K562 (cell line): ENCODE measurements at places on chromosomes 16 and 17. TPM values are rescaled to one million over a fixed set of nuclear protein-coding genes. Genes with fewer than 3 reads are reported as not detected.

Gene GOSR2
- total RNA-seq: 48.6 and 54.3 TPM in 2 replicates

DNA sequence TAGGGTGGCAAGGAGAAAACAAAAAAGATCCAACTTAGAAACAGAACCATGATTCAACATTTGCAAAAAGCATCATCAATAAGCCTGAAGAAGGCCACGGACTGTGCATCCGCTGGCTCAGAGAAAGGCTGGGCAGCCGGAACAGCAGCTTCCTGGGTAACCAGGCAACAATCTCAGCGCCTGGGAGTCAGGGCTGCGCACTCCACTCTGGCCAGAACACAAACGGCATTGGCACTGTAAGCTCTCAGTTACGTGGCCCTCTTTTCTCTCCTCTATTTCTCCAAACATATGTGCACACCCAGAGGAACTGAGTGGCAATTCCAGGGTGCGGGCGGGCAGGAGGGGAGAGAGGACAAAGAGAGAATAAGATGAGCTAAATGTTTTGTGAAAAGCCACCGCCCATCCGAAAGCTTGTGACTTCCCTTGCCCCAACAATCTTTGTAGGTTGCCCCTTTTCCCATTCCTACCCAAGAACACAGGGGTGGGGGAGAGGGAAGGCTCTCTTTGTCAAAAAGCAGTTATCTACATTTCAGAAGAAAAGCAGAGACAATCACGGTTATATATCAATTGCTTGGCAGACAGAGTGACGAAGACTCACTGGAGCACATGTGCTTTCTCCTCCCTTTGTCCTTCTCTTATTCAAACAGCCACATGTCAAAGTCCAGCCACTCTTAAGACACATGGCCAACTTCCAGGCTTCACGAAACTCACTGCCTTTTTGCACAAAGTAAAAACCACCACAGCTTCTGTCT lies 6.6 kb upstream of the GHDC start:
- no peaks in the 10 kb centered on the region for H3K27me3 ChIP-seq
- H3K4me3 ChIP-seq: no peak overlapping the region
- 0 out of 3 replicates have a peak overlapping the region, but pooled peaks have one; percentile 4 for H3K27ac ChIP-seq
- DNase-seq: no peak
- H3K36me3 ChIP-seq: peaks cover 70% of the 10 kb centered on the region; the same call in 2 of the 3 replicates

Gene MEIOB
- total RNA-seq: 97.6 and 105 TPM in 2 replicates

- H3K36me3 ChIP-seq: no peaks in the 10 kb centered on the region
- no peak overlapping the region for H3K4me3 ChIP-seq
- no peak overlapping the region for H3K27ac ChIP-seq
- DNase-seq: no peak
Observed at GRCh38 chr16:959232-960040, 11.3 kb downstream of the LMF1 start.

DNA sequence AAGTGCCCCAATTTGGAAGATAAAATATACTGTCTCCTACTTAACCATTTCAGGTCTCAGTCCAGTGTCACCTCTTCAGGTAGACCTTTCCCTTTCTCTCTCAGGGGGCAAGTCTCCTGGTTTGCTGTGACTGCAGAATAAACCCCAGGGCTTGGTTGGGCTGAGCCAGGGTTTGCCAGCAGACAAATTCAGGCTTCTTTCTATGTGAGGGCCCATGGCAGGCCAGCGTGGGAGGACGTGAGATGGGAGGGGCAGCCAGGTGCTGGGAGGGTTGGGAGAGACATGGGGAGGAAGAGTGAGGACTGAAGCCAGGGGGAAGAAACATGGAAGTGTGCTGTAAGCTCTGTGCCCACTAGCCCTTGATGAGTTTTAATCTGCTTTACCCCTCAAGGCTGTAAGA lies 163.2 kb downstream of the SPECC1 start:
- H3K36me3 ChIP-seq: no peaks in the 10 kb centered on the region
- no peaks in the 10 kb centered on the region for H3K27me3 ChIP-seq
- DNase-seq: no peak
- H3K27ac ChIP-seq: no peak overlapping the region
- peaks cover 3% of the 10 kb centered on the region; the same call in 1 of the 3 replicates for H3K4me1 ChIP-seq

Gene OGFOD1
- 69.5 and 71.1 TPM in 2 replicates for total RNA-seq

DNA sequence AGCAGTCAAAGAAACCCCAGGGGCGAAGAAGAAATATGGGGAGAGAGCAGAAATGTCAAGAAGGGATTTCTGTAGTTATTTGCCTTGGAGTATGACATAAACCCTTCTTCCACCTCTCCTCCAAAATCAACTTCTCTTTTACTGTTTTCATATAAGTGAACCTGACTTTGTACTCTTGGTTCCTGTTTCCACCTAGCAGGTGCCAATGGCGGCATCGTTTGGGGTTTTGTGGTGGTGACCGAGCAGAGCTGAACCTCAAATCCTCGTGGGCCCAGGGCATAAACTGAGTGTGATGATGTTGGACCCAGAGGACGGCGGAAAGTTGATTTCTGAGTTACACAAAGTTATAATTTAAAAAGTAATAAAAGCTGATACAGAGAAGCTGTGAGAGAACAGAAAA lies 39.6 kb upstream of the PSMD7 start:
- DNase-seq: no peak
- no peaks in the 10 kb centered on the region for H3K36me3 ChIP-seq
- H3K4me1 ChIP-seq: no peaks in the 10 kb centered on the region; the same call in 1 of the 2 replicates
- peaks cover 31% of the 10 kb centered on the region; the same call in 2 of the 3 replicates for H3K27me3 ChIP-seq
- no peak overlapping the region for H3K4me3 ChIP-seq

DNA sequence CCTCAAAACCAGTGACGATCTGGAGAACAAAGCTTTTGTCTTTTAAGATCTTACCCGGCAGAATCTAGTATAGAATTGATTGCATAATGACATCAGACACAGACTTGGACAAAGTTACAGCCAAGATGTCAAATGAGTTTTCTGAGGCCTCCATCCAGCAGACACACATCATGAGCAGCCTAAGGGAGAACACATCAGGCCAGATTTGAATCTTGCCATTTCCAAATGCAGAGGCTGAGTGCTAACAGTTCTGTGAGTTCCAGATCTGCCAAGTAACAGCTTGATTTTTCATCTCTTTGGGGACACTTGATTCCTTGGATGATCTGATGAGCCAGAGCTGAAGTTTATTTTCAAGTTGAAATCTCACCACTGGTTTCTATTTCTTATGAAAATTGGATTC lies 21.0 kb downstream of the NOG start:
- DNase-seq: no peak
- H3K27me3 ChIP-seq: no peaks in the 10 kb centered on the region; the same call in 1 of the 2 replicates
- H3K36me3 ChIP-seq: no peaks in the 10 kb centered on the region
- H3K27ac ChIP-seq: no peak overlapping the region
- H3K4me3 ChIP-seq: no peak overlapping the region

GRCh38 chr16:71780521-71781089 lies 28.0 kb downstream of the AP1G1 start:
- no peaks in the 10 kb centered on the region for H3K27me3 ChIP-seq
- no peak overlapping the region for H3K4me3 ChIP-seq
- no peak overlapping the region for H3K27ac ChIP-seq
- no peaks in the 10 kb centered on the region; the same call in 1 of the 2 replicates for H3K4me1 ChIP-seq
- peaks cover 58% of the 10 kb centered on the region; the same call in 2 of the 3 replicates for H3K36me3 ChIP-seq

GRCh38 chr16:17038415-17038814 lies 432.3 kb downstream of the XYLT1 start:
- DNase-seq: no peak
- no peak overlapping the region for H3K27ac ChIP-seq
- H3K36me3 ChIP-seq: no peaks in the 10 kb centered on the region
- H3K4me1 ChIP-seq: no peaks in the 10 kb centered on the region
- no peak overlapping the region for H3K4me3 ChIP-seq
- no peaks in the 10 kb centered on the region for H3K27me3 ChIP-seq

Gene NOG
- total RNA-seq: not detected in 2 replicates

DNA sequence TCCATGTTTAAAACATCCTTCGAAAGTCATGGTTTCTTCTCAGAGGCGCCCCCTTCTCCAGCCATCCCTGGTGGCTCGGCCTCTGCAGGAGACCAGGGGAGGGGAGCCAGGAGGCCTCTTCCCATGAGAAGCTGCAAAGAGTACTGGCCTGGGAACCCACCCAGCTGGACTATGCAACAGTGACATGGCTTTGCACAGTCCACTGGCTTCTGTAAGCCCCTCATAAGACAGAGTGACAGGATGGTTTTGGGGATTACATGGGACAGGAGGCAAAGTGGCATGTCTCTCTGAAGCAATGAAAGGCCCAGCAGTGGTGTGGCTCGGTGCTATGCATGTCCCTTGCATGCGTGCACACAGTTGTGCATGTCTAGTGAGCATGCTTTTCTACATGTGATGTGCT lies 99.5 kb downstream of the C16orf78 start:
- H3K4me1 ChIP-seq: no peaks in the 10 kb centered on the region
- H3K4me3 ChIP-seq: no peak overlapping the region
- no peak for DNase-seq
- no peaks in the 10 kb centered on the region for H3K36me3 ChIP-seq
- peaks cover 16% of the 10 kb centered on the region; the same call in 1 of the 2 replicates for H3K27me3 ChIP-seq

- no peak overlapping the region for H3K4me3 ChIP-seq
- peaks cover 23% of the 10 kb centered on the region for H3K4me1 ChIP-seq
- H3K27ac ChIP-seq: no peak overlapping the region
Observed at GRCh38 chr17:42087042-42087701, 11.1 kb downstream of the ZNF385C start.

Gene SLC47A1
- total RNA-seq: 0.42 TPM in 1 of 2 replicates, not detected in the other

Gene TP53TG3D
- total RNA-seq: 2.5 and 2.8 TPM in 2 replicates

Gene C16orf54
- total RNA-seq: 0.09 TPM in 1 of 2 replicates, not detected in the other

Gene KRTAP1-1
- total RNA-seq: not detected in 2 replicates

Gene MT1G
- 0.89 and 1.7 TPM in 2 replicates for total RNA-seq

DNA sequence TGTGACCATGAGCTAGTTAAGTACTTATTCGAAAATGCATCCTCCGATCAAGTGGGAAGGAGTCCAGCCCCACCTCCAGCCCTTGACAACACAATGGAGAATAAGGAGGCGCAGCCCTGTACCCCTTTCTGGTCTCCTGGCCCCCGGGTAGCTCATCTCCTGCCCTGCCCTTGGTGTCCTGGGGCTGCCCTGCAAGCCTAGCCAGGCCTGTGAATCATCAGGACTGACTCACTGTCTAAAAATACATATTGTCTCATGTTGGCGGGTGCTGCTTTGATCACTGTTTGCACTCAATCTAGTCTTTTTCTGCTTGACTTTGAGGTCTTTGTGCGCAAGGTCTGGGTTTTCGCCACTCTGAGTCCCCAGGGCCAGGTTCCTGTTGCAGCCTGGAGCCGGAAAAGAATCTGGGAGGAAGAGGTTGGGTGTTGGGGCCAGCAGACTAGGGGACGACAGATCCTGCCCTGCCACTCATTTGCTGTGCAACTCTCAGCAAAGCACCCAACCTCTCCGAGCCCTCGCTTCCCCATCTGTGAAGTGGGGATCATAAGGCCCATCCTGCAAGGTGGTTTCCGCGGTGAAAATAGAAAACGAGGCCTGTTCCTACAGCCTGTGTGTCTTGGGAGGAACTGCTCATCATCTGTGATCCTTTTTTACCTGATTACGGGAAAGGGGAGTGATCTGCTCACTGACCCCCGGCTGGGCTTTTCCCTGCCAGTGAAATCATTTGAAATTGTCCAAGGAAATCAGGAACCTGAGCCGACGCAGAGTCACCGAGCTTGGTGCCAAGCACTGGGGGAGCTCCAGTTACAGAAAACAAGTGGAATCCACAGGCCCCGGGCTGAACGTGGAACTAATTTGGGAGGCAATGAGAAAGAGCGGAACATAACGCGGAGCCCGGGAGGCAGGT lies 230.4 kb downstream of the PARN start:
- no peak overlapping the region; the same call in 2 of the 3 replicates for H3K27ac ChIP-seq
- no peak for DNase-seq
- no peaks in the 10 kb centered on the region; the same call in 1 of the 3 replicates for H3K27me3 ChIP-seq
- peaks cover 23% of the 10 kb centered on the region for H3K4me1 ChIP-seq
- H3K4me3 ChIP-seq: no peak overlapping the region

Gene C16orf87
- 8.3 and 9.1 TPM in 2 replicates for total RNA-seq

DNA sequence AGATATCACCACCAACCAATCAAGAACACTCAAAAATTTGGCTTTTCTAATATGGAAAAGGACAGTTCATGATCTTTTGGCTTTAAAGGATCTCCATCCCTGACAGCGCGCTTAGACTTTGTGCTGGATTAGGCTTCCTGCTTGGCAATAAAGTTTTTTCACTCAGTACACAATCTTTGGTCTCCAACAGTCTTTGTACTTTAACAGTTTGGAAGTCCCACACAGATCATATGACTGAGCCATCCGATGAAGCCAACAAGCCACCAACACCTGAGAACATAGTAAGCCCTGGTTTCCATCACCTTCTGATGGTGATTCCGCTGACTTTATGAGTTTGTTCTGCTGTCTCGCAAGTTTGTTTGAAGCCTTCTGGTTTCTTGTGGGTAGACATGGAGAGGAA lies 34.3 kb downstream of the SMURF2 start:
- no peak overlapping the region for H3K4me3 ChIP-seq
- H3K4me1 ChIP-seq: peaks cover 29% of the 10 kb centered on the region
- H3K27ac ChIP-seq: no peak overlapping the region
- H3K27me3 ChIP-seq: no peaks in the 10 kb centered on the region
- no peak for DNase-seq
- H3K36me3 ChIP-seq: no peaks in the 10 kb centered on the region
